ENCODE measurements at places on chromosomes 2 and 18.
A peak's percentile ranks its signal among the peaks of the same experiment; 100 is the strongest.

- no peak for DNase-seq
Measured at GRCh38 chr18:64208516-64208915, 59.6 kb upstream of the LINC00305 start.

- DNase-seq: no peak
Measured at GRCh38 chr18:9343577-9343976, 9.0 kb downstream of the TWSG1 start.

- DNase-seq: peak; percentile 36
Measured at GRCh38 chr18:77057006-77057395, 75.6 kb downstream of the MBP start.

GRCh38 chr2:72036595-72036994 is 111.1 kb downstream of the CYP26B1 start:
- no peak for DNase-seq

- peak; percentile 27 for DNase-seq
Measured at GRCh38 chr18:2050702-2051201, 520.6 kb downstream of the METTL4 start.

GRCh38 chr2:6554466-6554865 is 311.2 kb downstream of the CMPK2 start:
- no peak for DNase-seq

DNA sequence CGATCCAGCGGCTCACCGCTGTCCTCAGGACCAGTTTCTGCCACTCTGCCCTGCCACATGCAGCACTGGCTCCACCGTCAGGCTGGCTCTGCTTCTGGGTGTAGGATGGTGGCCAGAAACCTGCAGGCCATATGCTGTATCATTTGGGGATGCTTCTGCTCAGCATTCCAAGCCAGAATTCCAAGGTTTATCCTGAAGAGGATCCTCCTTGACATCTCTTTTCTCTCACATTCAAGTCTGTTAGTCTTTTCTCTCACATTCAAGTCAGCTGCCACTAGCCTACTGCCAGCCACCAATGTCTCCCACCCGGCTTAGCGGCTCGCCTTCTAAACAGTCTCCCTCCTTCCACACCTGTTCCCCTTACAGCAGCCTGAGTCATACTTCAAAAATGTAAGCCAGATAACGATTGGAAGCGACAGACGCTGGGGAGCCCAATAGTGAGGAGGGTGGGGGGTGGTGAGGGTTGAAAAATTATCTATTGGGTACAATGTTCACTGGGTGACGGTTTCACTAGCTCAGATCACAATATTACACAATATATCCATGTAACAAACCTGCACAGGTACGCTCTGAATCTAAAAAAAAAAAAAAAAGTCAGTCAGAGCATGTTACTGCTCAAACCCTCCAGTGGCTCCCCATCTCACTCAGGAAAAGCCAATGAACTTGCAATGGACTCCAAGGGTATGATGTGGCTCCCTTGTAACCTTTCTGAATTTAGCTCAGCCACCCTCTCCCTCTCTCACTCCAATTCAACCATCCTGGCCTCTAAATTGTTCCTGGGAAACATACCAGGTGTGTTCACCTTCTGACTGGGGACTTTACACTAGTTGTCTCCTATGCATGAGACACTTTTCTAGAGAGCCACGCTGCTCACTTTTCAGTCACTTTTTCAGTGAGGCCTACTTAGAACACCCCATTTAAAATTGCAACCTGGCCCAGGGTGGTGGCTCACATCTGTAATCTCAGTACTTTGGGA is 38.8 kb upstream of the SP3 start:
- DNase-seq: no peak

DNA sequence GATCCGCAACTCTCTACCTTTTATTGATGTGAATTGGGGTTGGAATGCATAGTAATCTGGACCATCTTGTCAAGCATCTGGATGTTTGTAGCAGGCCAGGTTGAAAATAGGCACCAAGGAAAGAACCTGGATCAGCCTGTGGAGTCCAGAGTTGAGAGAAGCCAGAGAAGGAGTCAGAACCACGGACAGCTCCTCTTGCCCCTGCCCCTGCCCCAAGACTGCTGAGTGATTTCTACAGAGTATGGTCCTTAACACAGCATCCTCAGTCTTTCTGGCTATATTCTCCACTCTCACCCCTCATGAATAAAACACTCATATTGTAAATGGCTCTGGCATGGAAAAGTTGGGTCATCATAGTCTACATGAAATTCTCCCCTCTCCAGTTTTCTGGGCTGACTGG is 154.6 kb downstream of the LOXHD1 start:
- DNase-seq: no peak

GRCh38 chr2:28224648-28225472 is 167.8 kb upstream of the FOSL2 start:
- no peak for DNase-seq

DNA sequence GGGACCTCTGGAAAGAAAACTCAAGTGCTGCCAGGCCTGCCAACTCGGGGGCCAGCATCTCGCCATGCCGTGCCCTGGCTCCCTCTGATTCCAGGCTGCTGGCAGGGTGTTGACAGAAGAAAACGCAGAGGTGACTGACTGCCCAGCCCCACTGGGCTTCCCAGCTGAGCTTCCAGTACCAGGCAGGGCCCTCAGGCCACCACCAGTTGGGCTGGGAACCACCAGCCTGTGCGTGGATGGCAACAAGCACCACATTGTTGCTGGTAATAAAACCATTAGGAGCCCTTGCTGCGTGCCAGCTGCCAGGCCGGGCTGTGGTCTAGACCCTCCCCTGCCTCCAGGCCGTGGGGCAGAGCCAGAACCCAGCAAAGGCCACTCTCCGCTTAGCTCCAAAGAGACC is 9.2 kb downstream of the DNMT3A start:
- DNase-seq: no peak

GRCh38 chr2:3596901-3597417 is 2.0 kb downstream of the COLEC11 start:
- DNase-seq: no peak

DNA sequence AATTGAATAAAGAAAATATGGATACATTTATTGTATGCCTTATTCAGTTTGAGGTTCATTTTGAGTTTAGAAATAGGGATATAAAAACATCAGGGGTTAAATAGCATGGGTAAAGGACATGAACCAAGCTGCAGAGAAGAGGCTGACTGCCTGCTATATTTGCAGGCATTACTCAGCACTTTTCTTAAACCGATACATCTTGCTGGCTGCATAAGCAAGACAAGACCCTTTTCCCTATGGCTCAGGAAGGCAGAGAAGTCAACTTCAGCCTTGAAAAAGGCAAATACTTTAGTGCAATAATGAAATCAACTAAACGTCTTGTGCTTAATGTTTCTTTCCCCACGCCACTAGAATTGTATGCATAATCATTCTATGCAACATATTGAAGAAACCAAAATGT is 36.4 kb downstream of the SCN1A start:
- no peak for DNase-seq

DNA sequence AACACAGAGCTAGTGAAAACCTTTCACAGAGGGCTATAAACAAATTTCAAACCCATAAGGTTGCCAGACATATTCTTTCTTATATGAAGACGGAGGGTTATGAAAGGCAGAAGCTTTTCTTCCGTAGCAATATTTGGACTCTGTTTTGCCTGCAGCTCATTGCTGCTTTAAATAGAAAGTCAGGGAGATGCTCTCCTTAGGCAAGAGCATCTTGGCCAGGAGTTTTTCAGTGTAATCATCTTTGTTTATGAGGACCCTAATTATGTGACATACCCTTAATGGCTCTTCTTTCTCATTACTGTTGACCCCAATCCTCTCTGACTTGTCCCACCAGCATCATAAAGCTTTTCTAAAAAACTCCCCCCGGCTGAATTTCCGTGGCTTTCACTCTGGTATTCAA is 433.4 kb upstream of the NRXN1 start:
- no peak for DNase-seq

GRCh38 chr18:3499501-3499900 is 49.5 kb downstream of the TGIF1 start:
- DNase-seq: no peak

DNA sequence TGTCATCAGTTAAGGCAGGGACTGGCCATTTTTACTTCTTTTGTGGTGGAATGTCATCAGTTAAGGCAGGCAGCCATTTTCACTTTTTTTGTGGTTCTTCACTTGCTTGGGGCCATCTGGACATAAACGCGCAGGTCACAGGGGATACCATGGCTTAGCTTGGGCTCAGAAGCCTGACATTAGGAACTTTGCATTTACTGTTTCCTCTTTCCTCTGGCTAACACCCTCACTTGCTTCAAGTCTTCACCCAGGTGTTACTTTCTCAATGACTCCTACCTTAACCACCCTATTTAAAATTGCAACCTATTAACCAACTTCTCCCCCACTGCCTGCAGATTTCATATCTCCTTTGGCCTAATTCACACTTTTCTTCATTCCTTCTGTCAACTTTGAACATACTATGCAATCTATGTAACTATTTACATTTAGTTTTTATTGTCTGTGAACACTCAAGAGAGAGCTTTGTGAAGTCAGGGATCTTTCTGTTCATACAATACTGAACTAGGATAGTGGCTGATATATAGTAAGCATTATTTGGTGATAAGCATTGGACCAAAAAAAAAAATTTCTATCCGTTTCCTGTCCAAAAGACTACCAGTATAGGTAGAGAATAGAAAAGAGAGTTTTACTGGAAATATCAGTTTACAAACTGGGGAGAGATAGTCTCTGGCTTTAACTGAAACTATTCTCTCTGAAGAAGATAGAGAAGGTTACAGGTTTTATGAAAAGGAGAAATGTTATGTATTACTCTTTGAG is 600.1 kb upstream of the ZNF804A start:
- DNase-seq: no peak

DNA sequence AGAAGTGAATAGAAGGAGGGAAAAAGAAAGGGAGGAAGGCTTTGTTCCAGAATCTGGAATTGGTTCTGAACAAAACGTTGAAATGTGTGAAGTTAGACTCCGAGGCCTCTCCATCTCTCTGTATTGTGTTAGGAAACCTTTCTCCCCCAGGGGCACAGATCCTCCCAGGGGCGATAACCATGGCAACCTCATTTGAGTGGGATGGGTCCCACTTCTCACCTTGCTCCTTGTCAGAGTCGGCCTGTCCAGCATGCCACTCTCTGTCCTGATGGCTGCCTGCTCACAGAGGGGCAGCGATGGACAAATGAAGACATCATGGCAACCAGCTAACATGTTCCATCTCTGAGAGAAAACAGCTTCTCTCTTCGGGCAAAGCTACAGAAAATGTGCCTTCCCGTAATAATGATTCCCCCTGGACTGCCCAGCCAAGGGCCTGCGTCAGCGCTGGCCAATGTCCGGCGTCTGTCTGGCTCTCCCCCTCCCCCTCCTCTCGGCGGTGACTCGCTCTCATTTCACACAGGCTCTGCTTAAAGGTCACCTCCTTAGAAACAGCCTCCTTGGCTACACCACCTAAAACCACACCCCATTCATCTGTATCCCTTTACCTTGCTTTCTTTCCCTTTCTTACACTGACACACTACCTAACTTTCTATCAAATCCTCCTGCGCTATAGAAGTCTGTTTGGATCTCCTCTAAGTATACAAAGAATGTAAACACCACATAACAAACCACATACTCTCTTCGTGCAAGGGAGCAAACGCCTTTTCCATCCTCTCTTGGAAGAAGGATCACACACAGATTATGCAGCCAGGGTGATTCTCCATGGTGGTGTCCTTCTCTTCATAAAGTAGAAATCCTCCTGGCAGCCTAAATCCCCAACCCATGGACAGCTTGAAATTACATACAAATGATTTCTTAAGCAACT is 32.1 kb upstream of the TTC39C start:
- no peak for DNase-seq

GRCh38 chr2:101367508-101367907 is 19.8 kb downstream of the CREG2 start:
- DNase-seq: no peak

DNA sequence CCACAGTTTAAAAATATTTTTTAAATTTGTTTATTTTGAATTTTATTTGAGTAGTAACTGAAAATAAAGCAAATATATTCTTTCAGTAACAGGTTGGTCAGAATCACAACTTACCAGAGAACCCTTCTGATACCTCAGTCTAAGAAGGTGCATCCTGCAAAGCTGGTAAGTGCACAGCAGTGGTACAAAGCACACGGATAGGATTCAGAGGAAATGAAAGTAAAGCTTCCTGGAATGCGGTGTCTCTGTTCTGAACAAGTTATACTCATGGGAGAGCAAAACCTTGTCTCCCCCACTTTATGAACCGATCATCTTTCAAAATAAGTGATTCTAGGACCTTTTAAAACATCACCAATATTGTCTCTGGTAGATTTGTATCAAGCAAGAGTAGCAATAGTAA is 398.3 kb downstream of the TMX3 start:
- DNase-seq: no peak
